ENCODE measurements at places on chromosomes 7 and 10.

DNA sequence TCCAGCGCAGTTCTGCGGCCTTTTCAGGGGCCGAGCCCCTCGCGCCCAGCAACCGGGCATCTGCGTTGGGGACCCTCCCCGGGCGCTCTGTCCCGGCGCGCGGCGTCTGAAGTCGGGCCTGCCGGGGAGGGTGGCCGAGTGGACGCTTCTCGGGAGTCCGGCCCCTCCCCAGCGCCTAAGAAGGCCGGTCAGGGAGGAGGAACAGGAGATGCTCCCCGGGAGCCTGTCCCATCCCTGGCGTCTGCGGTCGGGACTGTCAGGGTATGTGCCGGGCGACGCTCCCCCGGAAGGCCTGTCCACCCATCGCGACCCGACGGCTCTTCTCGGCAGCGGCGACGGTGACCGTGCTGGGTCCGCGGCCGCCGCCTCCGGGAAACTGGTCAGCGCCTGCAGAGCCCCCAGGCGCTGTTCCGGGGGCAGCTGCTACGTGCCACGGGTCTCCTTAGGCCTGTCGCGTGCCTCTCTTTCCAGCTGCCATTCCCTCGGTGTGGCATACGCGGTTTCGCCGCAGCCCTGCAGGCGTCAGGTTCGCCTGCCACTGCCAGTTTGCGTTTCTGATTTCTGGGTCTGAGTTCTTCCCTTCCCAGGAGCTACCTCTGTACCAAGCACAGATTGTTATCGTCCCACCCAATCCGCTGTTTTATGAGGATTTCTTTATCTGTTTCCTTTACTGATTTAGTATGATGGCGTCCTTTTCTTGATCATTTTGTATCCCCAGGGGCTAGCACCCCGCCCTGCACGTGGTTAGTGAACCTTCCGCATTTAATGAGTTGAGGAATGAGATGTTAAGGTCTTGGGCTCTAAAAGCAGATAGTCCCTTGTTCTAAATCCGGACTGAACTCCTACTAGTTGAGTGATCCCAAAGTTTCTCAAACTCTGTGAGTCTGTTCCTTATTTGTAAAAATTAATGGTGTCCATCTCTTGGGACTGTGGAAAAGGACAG is 782 bp downstream of the IFIT5 start:
- peak; percentile 65 for DNase-seq

DNA sequence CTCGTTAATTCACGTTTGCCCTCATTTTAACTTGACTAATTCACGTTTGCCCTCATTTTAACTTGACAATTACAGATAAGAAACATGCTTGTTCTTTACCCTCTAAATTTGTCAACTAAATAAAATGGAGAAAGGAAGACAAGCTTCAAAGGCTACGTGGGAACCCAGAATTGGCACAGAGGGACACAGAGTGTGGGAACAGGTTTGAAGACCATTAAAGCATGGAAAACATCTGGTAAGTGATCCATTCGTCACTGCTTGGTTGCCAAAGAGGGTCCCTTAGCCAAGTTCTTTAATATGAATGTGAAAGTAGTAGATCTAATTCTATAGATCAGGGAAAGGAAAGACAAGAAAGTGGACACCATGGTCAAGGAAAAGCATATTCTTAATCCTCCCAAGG is 57.2 kb downstream of the ITIH5 start:
- no peak for DNase-seq

DNA sequence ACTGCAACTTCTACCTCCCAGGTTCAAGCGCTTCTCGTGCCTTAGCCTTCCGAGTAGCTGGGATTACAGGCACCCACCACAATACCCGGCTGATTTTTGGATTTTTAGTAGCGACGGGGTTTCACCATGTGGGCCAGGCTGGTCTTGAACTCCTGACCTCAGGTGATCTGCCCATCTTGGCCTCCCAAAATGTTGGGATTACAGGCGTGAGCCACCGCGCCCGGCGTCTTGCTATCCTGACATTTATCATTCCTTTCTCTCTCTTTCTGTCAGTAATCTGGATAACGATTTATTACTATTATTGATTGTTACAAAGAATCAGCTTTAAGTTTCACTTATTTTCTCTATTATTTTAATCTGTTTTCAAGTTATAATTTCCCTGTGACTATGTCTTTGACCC is 548.4 kb downstream of the CNTNAP2 start:
- DNase-seq = no peak

- no peak for DNase-seq
Observed at GRCh38 chr7:43552122-43552521, 30.8 kb upstream of the STK17A start.

GRCh38 chr10:79142064-79142491 is 73.3 kb downstream of the ZMIZ1 start:
- DNase-seq = peak; percentile 44

GRCh38 chr7:81211204-81211933 is 292.5 kb upstream of the SEMA3C start:
- DNase-seq = no peak

GRCh38 chr10:6476989-6477388 is 103.1 kb downstream of the PRKCQ start:
- no peak for DNase-seq

GRCh38 chr10:131881104-131881880 is 19.5 kb upstream of the PPP2R2D start:
- DNase-seq = no peak

DNA sequence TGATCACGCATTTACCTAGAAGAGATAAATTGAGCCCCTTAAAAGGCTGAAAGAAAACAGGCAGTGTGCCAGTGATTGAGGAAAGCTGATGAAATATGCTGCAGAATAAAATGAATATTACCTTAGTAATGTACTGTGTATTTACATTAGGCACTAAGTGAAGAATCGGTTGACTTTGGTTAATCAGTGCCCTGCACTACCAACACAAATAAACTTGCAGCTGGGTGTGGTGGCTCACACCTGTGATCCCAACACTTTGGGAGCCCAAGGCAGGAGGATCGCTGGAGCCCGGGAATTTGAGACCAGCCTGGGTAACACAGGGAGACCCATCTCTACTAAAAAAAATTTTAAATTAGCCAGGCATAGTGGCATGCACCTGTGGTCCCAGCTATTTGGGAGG is 148.3 kb upstream of the TCF7L2 start:
- DNase-seq = no peak

DNA sequence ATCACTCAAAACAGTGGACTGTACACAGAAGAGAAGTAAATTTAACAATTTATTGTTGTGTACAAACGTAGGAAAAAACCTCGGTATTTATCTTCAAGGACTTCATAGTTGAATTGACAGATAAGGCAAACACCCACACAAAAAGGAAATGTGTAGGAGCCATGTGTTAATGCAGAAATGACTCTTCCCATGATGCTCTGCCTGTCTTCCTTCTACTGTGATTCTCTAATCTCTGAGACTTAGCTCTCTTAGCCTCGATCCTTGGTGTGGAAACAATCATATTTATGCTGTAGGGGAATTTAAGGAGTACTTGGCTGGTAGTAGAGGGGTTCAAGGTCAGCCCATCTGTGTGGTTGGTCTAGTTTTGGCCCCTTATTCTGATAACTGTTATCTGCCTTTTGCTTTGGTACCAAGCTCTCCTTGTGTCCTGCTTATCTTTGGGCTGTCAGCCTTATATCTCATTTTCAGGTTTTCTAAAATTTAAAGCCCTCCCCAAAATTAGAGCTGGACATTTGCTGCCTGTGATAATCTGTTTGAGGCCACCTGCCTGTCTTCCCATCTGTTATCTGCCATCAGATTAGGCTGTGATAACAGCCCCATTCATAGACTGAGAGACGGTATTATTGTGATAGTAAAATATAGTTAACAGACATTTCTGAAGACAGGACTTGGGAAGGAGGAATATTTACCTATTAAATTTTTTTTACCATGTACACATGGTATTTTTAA is 81.7 kb downstream of the GPR85 start:
- no peak for DNase-seq

GRCh38 chr7:42057331-42057730 is 179.7 kb downstream of the GLI3 start:
- DNase-seq = no peak

- no peak for DNase-seq
Observed at GRCh38 chr7:50580057-50580456, 14.9 kb upstream of the DDC start.

DNA sequence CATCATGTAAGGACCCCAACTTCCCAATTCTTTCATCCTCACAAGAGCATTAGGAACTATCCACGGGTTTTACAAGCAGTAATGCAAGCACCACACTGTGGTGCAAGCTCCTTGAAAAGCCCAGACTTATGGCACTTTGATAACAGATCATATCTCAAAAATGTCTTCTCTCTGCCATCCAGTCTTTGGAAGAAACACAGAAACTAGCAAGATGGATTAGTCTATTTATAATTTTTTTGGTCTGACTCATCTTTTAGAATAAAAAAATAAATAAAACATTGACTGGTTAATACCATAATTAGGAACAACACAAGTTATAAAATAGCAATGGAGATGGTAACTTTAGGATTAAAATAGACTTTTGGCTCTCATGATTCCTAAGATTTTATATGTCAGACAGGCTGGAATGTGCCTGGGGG is 49.0 kb upstream of the CALD1 start:
- DNase-seq = peak; percentile 14

DNA sequence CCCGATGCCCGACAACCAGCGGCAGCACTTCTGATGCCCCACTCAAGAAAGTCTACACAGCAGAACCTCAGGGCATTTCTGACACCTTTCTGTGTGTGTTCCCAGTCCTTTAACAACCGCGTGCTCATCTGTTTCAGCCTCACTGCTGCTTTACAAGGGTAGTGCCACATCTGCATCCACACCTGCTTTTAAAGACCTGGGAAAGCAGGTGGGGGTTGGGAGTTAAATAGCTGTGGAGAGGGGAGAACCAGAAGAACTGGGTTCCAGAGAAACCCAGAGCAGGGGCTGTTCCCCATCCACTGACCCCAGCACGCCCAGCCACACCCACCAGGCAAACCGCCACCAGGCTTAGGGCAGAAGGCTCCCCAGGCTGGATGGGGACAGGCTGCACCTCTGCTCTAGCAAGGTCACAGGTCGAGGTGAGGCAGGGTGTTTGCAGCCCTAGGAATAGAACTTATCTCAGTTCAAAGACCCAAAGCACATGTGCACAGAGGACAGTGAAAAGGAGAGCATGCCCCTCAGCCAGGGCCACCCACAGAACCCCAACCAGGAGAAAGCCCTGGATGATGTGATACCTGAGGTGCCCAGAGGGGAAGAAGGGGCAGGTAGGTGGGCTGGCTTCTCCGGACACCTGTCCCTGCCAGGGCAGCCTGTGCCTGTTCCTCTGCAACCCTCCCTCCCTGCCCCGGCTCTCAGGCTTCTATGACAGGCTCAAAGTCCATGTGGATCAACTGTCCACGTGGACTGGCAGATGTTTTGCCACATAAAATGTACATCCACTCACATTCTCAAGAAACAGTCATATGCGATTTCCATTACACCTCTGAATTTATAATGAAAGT is 51.3 kb downstream of the COBL start:
- DNase-seq = no peak

DNA sequence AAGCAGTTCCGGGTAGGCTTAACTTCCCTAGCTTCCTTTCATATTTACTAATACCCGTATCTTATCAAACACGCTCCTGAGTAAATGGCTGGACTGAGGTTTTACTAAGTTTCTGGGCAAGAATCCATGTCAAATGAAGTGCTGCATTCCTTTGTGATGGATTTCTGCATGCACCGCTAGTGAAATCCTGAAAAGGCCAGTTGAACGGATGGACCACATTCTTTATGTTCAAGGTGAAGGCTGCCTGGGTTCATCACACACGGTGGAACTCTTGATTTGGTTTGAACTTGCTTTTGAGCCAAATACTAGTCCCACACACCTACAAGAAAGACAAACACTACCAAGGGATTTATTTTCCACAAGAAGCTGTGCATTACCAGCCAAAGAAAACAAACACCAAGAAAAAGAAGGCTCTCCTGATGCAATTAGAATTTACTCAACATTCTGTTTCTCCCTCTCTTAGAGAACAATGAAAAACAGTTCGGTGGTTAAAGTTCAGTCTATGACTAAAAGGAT is 255.0 kb upstream of the SEMA3C start:
- no peak for DNase-seq

DNA sequence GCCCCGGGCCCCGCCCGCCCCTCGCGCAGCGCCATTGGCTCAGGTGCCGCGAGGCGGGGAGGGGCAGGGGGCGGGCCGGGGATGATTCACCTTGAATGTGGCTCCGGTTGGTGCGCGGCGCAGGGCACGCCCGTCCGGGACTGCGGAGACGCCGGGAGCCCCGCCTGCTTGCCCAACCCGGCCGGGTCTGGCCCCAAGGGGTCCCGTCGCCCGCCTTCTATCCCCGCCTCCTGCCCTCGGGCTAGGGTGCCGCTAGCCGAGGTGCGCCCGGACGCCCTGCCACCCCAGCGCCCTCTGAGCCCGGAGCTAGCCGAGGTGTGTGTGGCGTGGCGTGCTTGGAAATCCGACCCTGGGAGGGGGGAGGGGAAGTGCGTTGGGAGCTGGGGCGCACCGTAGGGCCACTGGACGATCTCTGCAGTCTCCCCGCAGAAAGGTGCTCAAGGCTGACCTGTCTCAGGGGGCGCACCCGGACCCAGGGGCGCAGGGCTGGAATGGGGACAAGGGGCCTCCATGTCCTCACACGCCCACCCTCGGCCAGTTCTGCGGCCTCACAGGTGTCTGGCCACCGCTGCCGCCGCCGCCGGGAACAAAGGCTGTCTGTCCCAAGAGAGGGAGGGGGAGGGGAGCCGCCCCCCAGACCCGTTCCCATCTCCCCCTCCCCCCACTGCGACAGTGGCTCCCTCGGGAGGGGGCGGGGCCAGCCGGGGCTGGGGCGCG is 168.9 kb downstream of the NRF1 start:
- DNase-seq = no peak

DNA sequence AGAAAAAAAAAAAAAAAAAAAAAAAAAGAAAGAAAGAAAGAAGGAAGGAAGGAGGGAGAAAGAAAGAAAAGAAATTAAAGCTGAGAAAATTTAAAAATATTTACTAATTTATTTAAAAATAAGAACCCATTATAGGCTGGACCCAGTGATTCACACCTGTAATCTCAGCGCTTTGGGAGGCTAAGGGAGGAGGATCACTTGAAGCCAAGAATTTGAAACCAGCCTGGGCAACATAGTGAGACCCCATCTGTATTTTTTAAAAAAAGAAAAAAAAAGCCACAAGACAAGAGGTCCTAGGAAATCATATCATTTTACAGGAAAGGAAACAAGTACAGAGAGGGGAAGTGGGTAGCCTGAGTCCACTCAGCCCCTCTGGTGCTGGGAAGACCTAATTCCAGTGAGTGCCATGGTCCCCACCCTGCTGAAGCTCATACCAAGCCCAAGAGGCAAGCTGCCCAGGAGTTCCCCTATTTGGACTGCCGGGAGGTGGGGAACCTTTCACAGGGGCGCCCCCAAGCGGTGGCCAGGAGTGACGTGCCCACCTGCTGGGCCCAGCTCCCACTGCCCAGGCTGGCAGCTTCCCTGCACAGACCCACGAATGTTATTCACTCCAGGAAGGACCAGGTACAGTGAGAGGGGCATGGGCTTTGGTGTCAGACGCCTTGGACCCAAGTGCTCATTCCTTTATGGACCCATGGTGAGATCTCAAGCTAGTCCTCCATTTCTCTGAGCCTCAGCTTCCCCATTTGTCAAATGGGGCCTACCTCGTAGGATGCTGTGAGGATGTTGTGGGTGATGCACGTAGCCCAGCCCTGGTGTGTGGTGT is 133.6 kb downstream of the ZMIZ1 start:
- peak; percentile 59 for DNase-seq

- DNase-seq = no peak
Observed at GRCh38 chr10:29737074-29737593, 102.4 kb upstream of the SVIL start.

GRCh38 chr10:54120806-54121205 is 680.2 kb downstream of the PCDH15 start:
- DNase-seq = no peak

- DNase-seq = no peak
Observed at GRCh38 chr7:157614457-157615020, 277.7 kb downstream of the DNAJB6 start.
